K562 (cell line): ENCODE measurements at places on chromosomes 13 and 19. TPM values are rescaled to one million over a fixed set of nuclear protein-coding genes. Genes with fewer than 3 reads are reported as not detected.

Gene ZSCAN18
- polyA plus RNA-seq, result 0.71 and 1.9 TPM in 2 replicates

Gene KCNC3
- polyA plus RNA-seq, result 13.2 and 14.2 TPM in 2 replicates

DNA sequence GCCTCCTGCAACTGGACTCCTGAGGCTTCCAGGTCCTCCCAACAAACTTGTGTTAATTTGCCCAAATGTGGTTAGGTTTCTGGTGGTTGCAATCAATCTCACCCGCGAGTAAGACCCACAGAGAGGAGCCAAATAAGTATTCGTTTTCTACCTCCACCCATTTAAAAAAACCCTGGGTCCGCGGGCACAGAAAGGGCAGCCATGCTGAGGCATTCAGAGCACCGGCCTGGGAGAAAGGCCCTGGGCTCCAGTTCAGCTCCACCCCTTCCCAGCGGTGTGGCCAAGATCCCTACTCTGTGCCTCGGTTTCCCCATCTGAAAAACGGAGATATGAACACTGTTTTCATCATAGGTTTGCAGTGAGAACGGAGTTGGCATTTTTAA lies 56.9 kb downstream of the PEPD start:
- no peak for DNase-seq

DNA sequence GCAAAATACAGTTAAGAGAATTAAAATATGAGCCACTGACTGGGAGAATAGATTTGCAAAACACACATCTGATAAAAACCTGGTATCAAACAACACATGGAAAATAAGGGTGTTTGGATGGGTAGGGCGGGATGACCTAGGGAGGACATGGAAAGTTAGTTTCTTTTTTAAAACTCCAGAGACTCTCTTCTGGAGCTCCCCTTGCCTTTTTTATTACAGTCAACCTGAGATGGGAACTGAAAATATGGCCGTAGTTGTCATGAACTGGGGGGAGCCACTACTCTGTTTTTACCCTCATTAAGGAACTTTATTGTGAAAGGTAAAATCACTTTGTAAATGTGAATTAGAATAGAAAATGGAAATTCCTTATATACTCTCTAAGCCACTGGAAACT lies 113.0 kb downstream of the ATP11A start:
- DNase-seq, result no peak

DNA sequence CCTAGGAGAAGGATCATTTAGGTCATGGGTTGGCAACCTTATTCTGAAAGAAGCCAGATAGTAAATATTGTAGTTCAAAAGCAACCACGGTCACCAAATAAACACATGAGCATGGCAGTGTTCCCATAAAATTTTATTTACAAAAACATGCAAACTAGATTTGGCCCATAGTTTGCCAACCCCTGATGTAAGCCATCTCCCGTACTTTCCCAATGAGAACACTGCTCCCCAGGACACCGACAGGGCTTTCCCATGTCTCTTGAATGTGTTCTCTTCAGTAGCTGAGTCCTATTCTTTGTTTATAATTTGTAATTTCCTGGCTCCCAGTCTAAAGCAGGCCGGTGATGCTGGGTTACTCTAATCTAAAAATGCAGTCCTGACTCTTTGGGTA lies 239.6 kb downstream of the LHFPL6 start:
- no peak for DNase-seq
